AG10803 (cell line): ENCODE measurements at places on chromosomes 16 and 17.

GRCh38 chr17:68580236-68580770 is 20.9 kb downstream of the FAM20A start:
- DNase-seq, result peak; percentile 93

GRCh38 chr16:3785413-3785812 is 68.1 kb upstream of the TRAP1 start:
- no peak for DNase-seq

GRCh38 chr17:48241131-48241591 is 133.6 kb downstream of the SNX11 start:
- DNase-seq, result peak; percentile 81

GRCh38 chr16:67177743-67178699 is 5.7 kb downstream of the MATCAP1 start:
- peak; percentile 51 for DNase-seq

DNA sequence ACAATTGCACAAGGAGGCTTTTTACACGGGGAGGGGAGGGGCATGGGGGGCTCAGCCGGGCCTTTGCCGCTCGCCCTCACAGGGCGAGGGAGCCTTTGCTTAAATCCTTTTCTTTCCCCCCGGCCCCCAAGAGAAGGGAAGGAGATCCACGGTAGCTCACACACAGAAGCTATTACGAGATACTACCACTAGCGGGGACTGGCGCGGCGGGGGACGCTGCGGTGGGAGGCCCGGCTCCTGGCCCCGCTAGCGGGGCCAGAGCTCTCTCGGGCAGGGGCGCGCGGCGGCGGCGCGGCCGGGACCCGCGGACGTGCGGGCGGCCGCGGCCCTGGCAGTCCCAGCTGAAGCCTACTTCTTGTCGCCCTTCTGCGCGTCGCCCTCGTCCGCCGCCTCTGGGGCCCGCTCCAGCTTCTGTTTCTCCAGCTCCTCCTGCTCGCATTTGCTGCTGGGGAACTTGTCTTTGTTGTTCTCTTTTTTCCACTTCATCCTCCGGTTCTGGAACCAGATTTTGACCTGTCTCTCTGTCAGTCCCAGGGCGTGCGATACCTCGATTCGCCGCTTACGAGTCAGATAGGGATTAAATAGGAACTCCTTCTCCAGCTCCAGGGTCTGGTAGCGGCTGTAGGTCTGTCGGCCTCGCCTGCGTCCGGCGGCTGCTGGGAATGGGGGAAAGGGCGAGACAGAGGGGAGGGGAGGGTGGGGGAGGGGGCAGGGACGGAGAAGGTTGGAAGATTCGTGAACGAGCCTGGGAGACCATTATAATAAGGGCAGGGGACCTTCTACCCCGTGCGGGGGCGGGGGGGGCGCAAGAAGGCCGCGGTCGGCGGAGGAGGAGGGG is 2.0 kb downstream of the HOXB8 start:
- no peak for DNase-seq

DNA sequence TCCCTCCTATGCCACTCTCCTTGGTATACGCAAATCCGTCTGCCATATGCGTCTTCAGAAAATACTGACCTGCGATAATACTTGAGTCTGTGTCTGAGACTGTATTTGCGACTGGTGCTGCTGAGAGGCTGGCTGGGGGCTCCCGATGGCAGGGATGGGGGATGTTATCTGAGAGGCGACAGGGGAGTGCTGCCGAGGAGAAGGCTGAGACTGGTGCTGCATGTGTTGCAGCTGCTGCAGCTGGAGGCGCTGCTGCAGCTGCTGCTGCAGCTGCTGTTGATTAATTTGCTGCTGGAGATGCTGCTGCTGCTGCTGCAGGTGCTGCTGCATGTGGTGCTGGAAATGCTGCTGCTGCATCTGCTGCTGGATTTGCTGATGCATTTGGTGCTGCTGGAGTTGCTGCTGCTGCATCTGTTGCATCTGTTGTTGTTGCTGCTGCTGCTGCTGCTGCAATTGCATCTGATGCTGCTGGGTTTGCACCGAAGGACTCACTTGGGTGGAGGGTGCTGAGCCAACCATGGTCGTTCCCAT is 107.7 kb downstream of the TOX3 start:
- no peak for DNase-seq
